ENCODE measurements at places on chromosomes 7 and 10.
A peak's percentile ranks its signal among the peaks of the same experiment; 100 is the strongest.

- DNase-seq = no peak
These were observed 76.8 kb upstream of the IKZF1 start for GRCh38 chr7:50227726-50228125.

DNA sequence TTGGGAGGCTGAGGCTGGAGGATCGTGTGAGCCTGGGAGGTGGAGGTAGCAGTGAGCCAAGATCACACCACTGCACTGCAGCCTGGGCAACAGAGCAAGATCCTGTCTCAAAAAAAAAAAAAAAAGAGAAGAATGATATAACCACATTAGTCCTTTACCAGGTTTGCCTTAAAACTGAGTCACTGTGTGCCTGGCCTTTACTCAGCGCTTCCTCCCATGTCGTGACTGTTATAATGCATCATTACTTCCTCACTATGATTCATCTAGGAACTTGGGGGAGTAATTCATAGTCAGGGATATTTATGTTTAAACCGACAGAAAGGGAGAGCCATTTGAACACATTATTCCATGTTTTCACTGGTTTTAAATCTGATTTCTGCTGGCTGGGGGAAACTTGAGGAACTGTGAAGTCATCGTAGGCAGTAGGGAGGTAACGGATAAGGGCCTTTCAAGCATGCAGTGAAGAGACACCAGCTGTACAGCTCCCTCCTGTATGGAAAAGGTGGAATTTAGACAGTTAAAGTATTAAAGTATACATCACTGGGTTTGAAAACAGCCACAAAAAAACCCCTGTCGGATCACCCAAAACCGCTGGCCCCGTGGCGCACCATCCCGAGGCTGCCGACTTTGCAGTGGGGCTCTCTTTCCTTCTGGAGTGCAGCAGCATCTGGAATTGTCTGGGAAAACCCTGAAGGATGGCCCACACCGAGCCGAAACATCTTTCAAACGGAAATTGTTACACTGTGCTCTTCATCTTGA is 119.8 kb downstream of the NKX6-2 start:
- peak; percentile 73 for DNase-seq

GRCh38 chr7:130440527-130441365 is at the start of gene CEP41:
Gene CEP41 (minus strand): TSS chr7:130441016. CDS start chr7:130440966, 50 bp downstream.
- DNase-seq = peak; percentile 98

DNA sequence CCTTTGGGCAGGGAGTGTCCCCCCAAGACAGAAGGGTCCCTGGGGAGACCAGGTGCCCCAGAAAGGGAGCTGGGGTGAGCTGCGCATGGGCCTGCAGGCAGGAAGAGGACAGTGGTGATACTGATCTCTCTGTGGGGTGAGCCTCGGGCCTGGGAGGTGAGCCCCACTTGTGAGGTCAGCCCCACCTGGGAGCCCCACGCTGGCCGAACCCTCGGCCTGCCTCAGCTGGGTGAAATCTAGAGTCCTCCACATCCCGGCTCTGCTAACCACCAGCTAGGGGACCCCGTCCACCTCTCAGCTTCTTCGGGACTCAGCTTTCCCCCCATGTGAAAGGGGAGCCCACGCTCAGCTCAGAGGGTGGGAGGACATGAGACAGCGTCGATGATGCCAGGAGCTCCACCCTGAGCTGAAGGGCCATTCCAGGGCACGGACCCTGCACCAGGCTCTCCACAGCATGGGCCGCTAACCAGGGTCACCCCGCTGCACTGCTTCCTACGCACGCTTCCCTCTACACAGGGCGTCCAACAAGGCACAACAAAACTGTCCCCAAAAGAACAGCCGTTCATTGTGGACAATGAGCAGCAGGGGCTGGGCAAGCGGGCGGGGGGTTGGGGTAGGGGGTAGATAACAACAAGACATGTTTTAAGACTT is 48.7 kb downstream of the CAMK2B start:
- DNase-seq = no peak

GRCh38 chr7:33904681-33905388 is 504 bp upstream of the BMPER start:
- DNase-seq = peak; percentile 40

GRCh38 chr7:7183061-7183837 is 905 bp downstream of the C1GALT1 start:
- DNase-seq = no peak

DNA sequence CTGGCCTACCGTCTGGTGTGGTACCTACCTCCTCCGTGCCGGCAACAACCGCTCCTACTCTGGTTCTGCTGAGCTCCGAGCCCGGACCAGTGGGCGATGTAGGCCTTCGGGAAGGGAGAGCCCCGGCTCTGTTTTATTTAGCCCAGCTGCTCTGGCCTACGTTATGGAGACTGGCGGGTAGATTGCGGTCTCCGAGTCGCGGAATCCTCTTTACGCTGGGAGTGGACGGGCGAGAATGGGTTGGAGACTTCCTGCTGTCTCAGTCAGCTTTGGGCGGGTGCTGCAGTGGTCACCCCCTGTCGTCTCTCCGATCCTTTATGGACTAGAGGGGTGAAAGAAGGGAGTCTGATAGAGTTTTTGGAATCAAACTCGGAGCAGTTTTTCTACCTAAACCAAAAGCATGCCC is 406 bp downstream of the CBLL1 start:
- no peak for DNase-seq

- DNase-seq = peak; percentile 66
These were observed 50.5 kb downstream of the MALSU1 start for GRCh38 chr7:23349484-23350157.

GRCh38 chr7:82745820-82746219 is 302.2 kb upstream of the CACNA2D1 start:
- DNase-seq = no peak

DNA sequence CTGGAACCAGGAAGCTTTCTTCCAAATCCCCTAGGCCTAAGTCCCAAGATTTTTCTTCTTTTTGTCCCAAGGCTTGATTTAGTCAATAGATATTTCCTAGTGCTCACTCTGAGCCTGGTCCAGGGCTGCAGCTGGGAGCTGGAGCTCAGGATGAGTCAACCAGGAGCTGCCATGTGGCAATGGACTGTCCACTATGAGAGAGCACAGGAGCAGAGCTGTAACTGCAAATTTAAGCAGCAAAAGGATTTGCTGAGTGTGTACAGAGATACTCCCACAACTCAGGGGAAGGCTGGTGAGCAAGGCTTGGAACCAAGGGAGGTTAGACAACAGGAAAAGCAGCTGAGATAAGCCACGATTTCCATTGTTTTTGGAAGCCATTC is 92.1 kb upstream of the CXCL12 start:
- DNase-seq = no peak

- DNase-seq = no peak
These were observed 30.9 kb downstream of the ANKRD16 start for GRCh38 chr10:5858811-5859210.

GRCh38 chr7:107768263-107768662 is 24.3 kb downstream of the CBLL1 start:
- DNase-seq = no peak

DNA sequence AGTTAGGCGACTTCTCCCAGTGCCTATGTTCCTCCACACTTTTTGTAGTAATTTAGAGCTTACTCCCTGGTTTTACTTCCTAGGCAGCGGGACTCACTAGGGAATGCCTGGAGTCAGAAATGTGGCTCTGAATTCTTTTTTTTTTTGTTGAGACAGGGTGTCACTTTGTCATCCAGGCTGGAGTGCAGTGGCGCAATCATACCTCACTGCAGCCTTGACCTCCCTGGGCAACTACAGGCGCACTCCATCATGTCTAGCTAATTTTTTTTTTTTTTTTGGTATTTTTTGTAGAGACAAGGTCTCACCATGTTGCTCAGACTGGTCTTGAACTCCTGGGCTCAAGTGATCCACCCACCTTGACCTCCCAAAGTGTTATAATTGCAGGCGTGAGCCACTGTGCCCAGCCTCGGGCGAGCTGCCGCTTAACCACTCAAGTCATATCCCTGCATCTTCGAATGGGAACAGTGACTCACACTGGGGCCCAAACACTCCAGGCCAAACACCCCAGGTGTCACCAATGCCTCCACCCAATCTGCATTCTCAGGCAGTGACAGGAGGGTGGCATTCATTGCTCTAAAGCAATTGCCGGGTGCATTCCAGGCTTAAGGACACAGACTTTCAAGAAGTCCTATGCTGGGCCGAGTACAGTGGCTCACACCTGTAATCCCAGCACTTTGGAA is 19.6 kb downstream of the RGS10 start:
- DNase-seq = no peak

- DNase-seq = no peak
These were observed 28.3 kb upstream of the CASD1 start for GRCh38 chr7:94481279-94481678.

- DNase-seq = no peak
These were observed 6.9 kb downstream of the PRKAR2B start for GRCh38 chr7:107051376-107051775.

- DNase-seq = no peak
These were observed 35.1 kb upstream of the ZNF273 start for GRCh38 chr7:64867863-64868440.

DNA sequence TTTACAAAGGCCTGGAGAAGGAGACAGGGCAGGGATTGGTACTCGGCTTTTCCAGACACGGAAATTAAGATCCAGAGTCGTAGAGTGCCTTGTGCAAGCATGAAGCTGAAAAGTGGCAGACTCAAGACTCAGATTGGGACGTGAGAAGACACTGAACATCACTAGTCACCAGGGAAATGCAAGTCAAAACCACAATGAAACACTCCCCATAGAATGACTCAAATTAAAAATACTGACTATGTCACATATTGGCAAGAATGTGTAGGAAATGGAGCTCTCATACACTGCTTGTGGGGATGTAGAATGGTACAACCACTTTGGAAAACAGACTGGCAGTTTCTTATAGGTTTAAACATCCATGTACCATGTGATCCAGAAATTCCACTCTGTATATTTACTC is 472.0 kb downstream of the RPS24 start:
- DNase-seq = no peak

- no peak for DNase-seq
These were observed 297.9 kb downstream of the DGKB start for GRCh38 chr7:14604606-14605005.

- DNase-seq = no peak
These were observed 365.6 kb upstream of the AUTS2 start for GRCh38 chr7:69232445-69233376.

DNA sequence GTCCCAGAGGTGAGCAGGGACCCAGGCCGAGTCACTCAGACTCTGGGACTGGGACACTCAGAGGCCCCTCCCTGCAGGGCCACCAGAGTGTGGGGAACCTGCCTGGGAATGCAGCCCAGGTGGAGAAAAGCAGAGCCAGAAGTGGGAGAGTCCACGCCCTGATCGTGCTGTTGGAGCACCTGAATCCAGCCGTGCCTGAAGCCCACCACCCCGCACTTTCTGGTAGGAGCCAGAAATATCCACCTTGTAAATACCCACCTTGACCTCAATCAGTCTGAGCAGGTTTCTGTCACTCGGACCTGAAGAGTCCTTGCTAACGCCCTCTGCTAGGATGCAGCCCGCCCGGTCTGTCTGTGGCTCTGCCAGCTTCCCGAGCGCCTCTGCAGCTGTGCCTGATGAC is 86.7 kb downstream of the PDGFA start:
- DNase-seq = no peak

DNA sequence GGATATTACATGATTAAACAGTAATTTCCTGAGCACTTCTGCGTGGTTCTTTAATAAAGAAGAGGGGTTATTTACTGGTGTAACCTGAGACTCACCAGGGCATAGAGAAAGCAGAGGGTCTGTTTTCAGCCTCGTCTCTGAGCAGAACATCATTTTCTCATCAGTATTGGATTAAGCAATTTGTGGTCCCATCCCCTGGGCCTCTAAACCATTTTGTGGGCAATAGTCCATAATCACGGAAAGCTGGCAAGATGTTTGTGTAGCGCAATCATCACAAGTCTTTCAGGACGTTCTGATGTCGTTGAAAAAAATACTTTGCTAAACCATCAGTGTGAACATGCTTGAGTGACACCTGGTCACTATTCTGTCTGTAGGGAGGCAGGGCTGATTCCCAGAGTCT is 37.1 kb upstream of the SEC61G start:
- DNase-seq = peak; percentile 62

DNA sequence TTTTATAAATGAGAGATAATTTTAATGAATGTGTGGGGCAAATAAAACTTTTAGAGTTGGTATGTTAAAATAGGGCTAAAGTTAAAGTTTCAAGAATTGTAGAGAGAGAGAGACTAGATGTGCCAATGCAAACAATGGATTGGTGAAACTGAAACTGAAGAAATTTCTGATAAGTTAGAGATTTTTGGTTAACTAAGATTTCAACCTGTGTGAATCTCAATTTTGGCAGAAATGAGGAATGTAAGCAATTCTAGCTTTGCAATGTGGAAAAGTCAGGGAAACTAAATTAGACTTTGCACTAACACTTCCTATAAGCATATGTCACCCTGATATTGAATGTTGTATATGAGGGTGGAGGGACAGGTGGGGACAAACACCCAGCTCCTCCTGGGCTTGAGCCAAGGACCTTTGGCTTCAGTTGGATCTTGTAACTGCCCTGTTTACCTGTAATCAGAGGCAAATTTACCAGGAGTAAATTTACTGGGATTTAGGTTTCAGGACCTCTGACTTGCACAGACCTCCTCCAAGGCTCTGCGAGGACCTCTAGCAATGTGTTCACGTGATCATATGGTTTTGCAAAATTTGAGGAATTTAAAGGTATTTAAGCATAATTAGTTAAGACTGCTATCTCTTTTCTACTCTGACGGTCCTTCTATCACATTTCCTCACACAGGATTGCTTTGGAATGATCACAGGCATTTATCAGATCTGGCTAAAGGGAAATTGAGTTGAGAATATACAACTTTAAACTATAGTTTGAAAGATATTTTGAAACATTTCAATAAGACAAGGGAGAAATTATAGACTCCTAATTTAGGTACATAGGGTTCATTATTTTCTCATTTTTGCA is 33.1 kb upstream of the RPA3 start:
- no peak for DNase-seq

- no peak for DNase-seq
These were observed 1.1 kb downstream of the EPHB6 start for GRCh38 chr7:142855756-142856564.

DNA sequence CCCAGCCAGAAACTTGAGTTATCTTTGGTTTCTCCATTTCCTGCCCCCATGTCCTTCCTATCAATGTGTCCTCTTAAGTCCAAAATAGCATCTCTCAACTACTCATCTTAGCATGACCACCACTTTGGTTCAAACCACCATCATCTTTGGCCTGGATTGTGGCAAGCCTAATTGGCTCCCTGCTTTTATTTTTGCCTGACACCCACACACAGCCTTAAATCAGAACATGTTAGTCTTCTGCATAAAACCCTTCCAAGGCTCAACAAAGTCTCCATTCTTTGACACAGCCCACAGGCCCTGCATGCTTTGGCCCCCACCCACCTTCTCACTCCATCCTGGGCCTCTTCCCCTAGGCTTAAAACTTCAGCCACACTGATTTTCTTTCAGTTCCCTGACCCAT is 2.0 kb upstream of the TSPAN14 start:
- no peak for DNase-seq

DNA sequence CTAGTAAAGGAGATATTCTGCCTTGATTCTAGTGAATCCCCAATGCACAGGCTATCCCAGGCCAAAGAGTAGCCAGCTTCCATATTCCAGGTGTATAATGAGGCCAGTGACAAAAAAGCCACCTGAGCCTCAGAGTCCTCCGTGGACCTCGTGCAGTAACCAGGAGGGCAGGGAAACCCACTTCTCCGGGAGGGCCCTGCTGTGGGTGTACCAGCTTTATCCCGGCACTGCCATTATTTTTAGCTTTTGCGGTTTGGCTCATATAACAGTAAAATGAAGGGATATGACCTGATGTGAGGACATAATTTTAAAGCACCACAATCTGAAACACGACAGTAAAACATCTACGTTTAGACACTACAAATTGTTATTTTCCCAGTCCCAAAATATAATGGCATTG is 109.0 kb downstream of the SVIL start:
- no peak for DNase-seq

GRCh38 chr10:48316236-48316635 is 9.8 kb downstream of the MAPK8 start:
- no peak for DNase-seq

- DNase-seq = no peak
These were observed 1.7 kb upstream of the STK32C start for GRCh38 chr10:132309471-132309865.

Measured in fibroblast of skin of left quadriceps (primary cell).